ENCODE measurements at places on chromosomes 3 and 15.

DNA sequence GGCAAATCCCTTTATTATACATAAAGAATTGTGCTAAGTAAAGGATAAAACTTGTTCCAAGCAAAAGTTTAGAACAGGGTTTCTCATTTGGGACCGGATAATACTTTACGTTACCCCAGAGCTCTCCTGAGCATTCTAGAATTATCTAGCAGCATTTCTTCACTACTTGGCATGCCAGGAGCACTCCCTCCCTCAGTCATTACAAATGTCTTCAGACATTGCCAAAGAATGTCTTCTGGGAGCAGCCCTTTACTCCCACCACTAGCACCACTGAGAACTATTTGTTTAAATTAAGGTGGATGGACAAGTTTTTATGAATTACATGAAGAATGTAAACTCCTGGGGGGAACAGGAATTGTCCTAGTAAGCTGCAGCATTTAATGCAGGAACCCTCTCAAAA, 516.4 kb downstream of the GBE1 start:
- no peak for DNase-seq

DNA sequence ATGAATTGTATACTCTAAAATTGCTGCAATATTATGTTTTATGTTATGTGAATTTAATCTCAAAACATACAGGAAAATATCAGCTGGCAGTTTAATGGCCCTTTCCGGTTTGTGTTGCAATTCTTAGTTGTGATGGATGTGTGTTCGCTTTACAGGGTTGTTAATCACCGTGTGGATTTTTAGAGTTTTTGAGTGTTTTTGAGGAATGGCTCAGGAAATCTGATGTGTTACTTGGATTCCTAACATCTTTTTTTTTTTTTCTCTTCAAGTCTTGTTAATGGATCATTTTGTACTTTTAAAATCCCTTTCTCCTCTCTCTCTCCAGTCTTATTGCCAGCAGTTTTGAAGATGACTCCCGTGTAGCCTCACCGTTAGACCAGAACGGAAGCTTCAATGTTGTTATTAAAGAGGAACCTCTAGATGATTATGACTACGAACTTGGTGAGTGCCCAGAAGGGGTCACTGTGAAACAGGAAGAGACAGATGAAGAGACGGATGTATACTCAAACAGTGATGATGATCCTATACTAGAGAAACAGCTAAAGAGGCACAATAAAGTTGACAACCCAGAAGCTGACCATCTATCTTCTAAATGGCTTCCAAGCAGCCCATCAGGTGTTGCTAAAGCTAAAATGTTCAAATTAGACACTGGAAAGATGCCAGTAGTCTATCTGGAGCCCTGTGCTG, 35.7 kb downstream of the MGA start:
- DNase-seq = peak; percentile 19

DNA sequence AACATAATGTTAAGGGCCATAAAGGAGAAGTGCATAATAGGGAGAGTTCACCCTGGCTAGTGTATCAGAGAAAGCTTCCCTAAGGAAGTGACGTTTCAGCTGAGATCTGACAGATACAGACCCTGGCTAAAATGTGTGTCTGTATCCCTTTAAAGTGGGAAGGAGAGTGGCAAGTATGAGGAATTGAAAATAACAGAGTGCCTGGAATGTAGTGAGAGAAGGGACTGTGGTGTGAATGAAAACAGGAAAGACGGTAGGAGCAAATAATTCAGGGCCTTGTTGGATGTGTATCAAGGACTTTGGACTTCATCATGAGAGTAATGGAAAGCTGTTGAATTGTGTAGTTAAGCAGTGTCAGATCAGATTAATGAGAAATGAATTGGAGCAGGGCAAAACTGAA, 30.5 kb downstream of the NEO1 start:
- no peak for DNase-seq

DNA sequence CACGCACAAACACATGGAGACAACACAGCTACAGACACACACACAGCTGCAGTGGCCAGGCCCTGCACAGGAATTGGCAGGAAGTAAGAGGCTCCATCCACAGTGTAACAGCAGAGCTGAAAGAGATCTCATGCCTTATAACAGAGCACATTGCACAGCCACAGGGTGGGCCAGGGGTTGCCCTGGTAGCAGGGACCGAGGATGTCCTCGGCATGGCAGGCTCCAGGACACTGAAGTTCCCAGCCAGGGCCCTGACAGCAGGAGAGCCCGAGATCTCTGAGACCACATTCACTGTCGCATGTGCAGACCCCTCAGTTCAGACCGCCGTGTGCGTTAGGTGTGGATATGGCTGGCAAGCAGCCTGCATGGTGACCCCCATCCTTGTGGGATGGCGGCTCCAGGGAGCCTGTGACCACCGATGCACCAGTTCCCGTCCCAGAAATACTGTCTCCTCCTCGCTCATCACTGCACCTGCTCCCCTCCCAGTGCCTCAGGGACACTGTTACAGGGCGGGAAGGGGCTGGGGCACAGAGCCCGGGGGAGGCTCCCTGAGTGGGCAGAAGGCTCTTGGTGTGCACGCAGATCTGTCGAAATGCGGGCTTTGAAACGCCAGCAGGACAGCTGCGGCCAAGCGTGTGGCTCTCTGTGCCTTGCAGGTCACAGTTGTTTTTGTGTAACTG, 1.5 kb upstream of the OCA2 start:
- DNase-seq = no peak

GRCh38 chr15:100596792-100597191, 5.2 kb downstream of the LINS1 start:
- DNase-seq = no peak

- no peak for DNase-seq
Observed at GRCh38 chr15:41970456-41970855, 1.9 kb downstream of the EHD4 start.

DNA sequence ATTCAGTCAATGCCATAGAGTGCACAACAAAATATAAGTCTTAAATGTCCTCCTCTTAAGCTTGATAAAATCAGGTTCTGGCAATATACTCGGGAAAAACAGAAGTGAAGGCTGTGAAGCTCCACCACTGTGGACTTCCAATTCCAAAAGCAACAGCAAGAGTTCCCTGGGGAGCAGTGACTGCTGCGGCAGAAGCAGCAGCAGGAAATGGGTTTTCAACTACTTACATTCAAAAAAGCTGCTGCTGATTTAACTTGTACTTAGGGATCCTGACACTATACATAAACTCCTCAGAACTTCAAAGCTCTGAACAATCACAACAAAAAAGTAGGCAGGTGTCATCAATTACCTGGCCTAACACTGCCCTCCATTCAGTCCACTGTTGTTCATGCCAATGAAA, 4.7 kb downstream of the CEP152 start:
- DNase-seq = no peak

GRCh38 chr3:81279481-81280379, 481.7 kb downstream of the GBE1 start:
- no peak for DNase-seq

DNA sequence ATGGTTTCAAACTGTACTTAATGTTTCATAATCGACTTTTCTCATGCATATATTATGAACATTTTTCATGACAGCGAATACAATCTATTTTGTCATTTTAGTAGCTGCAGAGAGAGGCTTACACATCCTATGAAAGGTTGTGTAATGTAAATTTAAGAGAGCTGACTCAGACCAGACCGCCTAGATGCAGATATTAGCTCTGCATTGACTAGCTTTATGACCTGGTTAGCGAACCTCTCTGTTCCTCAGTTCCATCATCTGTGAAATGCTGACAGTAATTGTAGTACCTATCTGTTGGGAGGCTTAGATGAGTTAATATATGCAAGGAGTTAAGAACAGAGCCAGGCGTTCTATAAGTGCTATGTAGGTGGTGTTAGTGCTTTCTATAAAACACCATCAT, 116.2 kb upstream of the RASGRP1 start:
- no peak for DNase-seq

- no peak for DNase-seq
Observed at GRCh38 chr3:54781728-54782127, 146.1 kb downstream of the LRTM1 start.

GRCh38 chr3:162774613-162775100, 1278.0 kb downstream of the OTOL1 start:
- no peak for DNase-seq

DNA sequence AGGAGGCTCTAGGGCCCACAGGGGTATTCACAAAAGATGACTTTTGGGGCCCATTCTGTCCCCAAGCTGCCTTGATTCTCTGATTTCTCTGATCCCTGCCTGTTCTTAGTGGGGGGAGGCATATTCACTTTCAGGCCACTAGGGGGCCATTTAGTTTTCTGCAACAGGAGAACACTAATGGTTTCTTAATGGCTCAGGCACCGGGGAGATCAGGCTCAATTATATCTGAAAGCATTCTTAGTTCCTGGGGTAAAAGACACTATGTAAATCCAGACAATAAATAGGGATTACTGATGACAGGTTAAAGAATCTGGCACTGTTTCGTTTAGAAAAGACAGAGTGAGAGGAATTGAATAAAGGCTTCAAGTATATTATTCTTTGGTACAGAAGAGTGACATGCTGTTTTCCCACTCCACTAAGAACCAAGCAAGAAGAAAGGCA, 2.5 kb upstream of the INAFM2 start:
- peak; percentile 80 for DNase-seq

GRCh38 chr15:69164807-69165636, 4.6 kb downstream of the GLCE start:
- DNase-seq = peak; percentile 41

DNA sequence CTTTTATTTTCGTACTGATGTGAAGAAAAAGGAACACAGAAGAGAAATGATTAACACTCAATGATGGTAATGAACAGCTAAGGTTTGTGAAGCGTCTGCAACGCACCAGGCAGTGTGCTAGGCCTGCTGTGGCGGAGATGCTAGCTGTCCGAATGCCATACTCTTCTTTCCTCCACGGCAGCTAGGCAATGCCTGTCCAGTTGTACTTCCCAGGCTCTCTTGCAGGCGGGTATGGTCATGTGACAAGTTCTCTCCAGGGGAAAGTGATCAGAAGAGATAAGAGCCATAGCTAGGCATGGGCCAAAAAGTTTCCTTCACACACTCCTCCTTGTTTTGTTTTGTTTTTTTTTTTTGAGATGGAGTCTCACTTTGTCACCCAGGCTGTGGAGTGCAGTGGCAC, 6.7 kb downstream of the TADA3 start:
- DNase-seq = no peak

- DNase-seq = no peak
Observed at GRCh38 chr15:59814409-59814808, 125.3 kb upstream of the BNIP2 start.

- no peak for DNase-seq
Observed at GRCh38 chr3:81776643-81777042, 15.2 kb upstream of the GBE1 start.

Measured in LoVo (cell line).